ENCODE measurements at places on chromosomes 12 and 14.

DNA sequence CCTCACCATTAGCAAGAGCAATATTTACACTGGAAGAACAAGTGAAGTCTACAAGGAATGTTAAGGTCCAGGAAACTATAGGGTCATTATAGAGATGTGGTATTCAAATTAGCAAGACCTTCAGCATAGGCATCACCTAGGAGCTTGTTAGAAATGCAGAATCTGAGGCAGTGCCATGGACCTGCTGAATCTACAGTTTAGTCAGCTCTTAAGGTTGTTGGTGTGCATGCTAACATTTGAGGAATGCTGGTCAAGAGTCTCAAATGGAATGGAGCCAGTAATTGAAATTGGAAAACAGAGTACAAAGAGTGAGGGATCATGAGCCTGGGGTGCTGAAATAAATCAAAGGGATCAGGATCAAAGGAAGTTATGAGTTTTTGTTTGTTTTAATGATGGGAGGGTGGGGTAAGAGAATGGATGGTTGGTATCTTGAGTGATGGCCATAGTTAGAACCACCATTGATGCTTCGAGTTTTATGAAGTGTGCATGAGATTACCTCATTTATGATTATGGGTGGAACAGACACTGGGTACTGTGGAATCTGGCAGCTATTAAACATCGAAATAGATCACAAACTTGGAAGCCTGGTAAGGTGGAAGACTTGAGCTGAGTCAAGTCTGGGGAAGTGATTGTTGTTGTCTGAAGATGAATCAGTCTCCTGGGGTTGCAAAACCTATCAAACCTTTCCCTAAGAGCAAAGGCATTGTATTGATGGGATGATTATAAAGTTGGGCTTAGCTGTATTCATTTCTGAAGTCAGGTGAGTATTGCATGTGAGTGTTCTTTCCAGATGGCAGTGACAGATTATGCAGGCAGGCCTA is 323.3 kb upstream of the E2F7 start:
- no peak for DNase-seq

DNA sequence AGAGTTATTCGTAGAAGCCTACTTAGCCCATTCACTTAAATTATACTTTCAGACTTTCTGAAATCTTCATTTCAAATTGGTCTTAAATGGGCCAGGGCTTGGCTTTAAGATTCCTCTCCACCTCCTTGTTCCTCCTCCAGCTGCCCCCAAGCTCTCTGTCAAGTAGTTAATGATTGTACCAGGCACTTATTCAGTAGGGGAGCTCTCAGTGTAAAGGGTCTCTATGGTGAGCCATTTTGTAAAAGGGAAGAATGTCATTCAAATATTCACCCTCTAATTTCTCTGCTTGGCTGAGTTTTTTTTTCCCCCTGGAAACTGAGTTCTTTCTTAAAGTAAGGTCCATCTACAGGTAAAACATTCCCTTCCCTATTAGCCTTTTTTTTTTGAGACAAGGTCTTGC is 96.6 kb downstream of the SUDS3 start:
- DNase-seq: no peak

DNA sequence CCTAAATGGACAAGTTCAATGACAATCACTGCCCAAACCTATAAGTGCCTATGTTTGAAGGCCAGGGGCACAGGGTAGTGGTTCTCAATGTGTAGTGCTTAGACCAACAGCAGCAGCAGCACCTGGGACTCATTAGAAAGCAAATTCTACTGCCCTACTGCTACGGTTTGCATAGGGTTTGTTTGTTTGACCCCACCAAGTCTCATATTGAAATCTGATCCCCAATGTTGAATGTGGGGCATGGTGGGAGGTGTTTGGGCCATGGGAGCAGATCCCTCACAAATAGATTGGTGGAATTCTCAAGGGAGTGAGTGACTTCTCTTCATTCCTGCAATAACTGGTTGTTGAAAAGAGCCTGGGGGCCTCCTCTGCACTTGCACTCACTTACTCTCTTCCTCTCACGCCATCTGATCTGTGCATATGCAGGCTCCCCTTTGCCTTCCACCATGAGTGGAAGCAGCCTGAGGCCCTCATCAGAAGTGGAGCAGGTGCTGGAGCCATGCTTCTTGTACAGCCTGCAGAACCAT is 39.5 kb downstream of the PPM1H start:
- no peak for DNase-seq

GRCh38 chr14:81990312-81990761 is 456.7 kb upstream of the SEL1L start:
- no peak for DNase-seq

DNA sequence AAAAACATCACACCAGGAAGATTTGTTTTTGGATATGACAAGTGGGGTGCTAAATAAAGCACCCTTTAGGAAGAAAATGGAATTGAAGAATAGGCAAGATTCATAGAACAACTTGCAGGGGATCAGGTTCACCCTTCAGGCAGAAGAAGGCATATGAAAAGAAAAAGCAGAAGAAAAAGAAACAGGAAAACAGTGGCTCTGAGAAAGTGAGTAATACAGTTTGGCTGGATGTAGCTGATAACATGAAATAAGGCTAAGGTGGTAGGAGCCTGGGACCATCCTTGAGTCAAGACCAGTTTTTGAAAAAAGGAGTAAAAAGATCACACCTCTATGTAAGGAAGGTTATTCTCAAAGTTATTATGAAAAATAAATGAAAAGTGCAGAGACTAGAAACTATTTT is 42.4 kb downstream of the TRIP11 start:
- DNase-seq: no peak

DNA sequence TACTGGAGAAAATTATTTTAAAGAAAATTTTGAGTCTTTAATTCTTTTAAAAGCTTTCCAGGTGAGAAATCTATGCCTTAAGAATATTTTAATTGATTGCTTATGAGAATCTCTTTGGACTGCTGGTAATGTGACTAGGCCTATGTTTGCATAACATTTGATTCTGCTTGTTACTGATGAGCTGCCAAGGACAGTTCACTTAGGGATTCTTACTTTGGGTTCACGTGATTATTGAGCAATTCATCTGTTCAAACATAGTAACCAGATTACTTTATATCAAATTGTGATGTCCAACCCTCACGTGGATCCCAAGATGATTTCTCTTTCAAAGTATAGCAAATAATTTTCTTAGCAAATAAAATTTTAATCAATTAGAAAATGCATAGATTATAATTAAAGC is 27.4 kb upstream of the ABCD2 start:
- no peak for DNase-seq

GRCh38 chr14:86404989-86405649 is 875.2 kb downstream of the FLRT2 start:
- no peak for DNase-seq

GRCh38 chr12:77940567-77940966 is 109.9 kb downstream of the NAV3 start:
- DNase-seq: no peak

GRCh38 chr12:64618953-64619590 is 8.8 kb downstream of the RASSF3 start:
- no peak for DNase-seq

GRCh38 chr14:102297436-102298170 is 7.4 kb downstream of the MOK start:
- no peak for DNase-seq

DNA sequence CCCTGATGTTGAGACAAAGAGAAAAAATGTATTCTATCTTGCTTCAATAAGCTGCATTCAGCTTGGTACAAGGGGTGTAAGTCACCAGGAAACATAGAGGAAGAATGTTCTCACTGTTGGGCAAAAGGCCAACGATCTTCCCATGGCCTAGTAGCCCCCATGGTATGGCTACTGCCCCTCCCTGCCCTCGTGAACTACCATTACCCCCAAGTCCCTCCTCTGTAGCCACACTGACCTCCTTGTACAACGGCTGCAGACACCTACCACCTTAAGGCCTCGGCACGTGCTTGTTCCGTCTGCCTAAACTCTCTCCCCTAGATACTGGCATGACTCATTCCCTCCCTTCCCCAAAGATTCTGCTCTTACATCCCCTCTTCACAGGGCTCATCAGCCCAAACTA is 81.9 kb upstream of the ANO2 start:
- DNase-seq: no peak

DNA sequence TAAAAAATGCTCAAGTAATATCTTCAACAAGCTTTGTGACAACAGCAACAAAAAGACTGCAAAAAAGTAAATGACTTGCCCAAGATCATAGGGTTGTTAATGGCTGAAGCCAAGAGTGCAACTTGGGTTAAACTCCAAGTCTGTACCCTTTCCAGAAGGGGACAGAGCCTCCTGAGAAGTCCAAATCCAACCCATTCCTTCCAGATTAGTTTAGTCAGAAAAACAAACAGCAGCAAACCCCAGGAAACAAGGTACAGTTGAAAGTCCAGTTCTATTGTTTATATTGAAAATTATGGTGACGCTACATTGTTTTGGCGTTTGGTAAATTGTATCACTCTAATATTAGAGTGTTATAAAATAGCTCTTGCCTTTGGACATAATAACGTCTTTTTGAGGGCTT is 239.9 kb downstream of the SPTSSA start:
- no peak for DNase-seq

DNA sequence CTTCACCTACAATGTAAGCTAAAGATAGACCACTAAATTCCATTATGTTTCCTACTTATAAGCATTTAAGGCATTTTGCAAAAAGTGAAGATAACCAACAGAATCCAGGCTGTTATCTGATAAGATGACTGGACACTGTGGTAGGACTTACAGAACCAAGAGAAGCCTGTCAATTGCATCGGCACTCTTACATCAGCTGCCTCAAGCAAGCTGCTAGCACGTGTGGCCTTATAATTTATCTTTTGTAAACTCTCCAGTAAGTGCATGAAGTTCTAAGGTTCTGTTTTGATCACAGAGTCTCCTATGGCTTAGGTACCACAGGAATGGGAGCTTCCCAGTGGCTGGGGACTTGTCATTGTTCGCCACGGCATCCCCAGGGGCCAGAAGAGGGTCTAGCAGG is 88.7 kb downstream of the TRAFD1 start:
- no peak for DNase-seq

- no peak for DNase-seq
Observed at GRCh38 chr12:120943482-120943881, 34.9 kb upstream of the HNF1A start.

GRCh38 chr14:74886001-74886400 is 4.3 kb downstream of the DLST start:
- DNase-seq: no peak

- DNase-seq: no peak
Observed at GRCh38 chr12:116673681-116674111, 64.2 kb downstream of the SPRING1 start.

- no peak for DNase-seq
Observed at GRCh38 chr14:61644834-61645233, 50.5 kb upstream of the HIF1A start.

GRCh38 chr12:65308006-65308405 is 29.5 kb downstream of the MSRB3 start:
- DNase-seq: no peak

Measured in D721Med (cell line).